Brain (organoid and tissue), 16 donors: ENCODE measurements at places on chromosomes 7 and 10.

- no peak for DNase-seq
These were observed 97.9 kb upstream of the STEAP1B start for GRCh38 chr7:22597844-22598243.

- no peak for DNase-seq
These were observed 30.9 kb upstream of the CREB5 start for GRCh38 chr7:28381466-28381865.

GRCh38 chr7:69981646-69982045 is 383.4 kb downstream of the AUTS2 start:
- no peak for DNase-seq

DNA sequence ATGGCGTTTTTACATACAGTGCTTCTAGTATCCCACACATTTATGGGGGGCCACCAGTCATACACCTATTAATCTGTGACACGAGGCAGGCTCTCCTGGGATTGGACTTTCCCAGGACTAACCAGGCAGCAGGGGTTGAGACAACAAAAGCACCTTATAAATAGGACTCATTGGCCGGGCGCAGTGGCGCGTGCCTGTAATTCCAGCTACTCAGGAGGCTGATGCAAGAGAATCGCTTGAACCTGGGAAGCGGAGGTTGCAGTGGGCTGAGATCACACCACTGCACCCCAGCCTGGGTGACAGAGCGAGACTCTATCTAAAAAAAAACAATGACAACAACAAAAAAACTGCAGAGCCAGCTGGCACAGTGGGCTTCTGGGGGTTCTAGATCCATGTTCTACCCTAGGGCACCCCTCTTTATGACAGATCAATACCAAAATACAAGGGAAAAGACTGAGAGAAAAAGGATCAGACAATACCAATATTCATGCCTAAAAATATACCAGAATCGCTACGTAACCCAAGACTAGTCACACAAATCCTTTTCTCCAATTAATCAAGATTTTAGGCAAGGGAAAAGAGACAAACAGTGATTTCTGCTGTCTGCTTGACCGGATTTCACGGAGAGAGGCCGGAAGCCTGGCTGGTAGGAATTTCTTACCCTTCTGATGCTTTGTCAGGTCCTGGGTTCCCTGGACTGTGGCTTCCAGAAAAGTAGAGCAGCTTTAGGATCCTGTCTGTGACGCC is 98.4 kb upstream of the CCNY start:
- DNase-seq, result no peak

- DNase-seq, result peak; percentile 47
These were observed 1.3 kb downstream of the CUL1 start for GRCh38 chr7:148699782-148700629.

DNA sequence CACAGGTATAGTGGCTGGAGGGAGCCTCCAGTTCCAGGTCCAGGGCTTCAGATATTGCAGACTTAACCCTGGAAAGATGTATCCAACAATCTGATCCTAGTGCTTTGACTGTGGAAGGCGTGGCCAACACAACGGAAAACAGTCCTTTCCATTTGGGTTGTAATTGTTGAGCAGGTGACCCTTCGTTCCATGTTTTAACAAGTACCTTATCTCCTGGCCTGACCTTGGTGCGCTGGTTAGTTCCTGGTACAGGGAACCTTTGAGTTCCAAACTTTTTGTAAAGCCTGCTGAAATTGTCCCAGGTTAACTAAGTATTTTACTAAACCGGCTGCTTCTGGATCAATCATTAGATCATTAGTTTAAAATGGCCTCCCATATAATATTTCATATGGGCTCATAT is 23.9 kb upstream of the GIMAP6 start:
- no peak for DNase-seq

GRCh38 chr7:158049271-158049670 is 538.4 kb downstream of the PTPRN2 start:
- DNase-seq, result no peak

DNA sequence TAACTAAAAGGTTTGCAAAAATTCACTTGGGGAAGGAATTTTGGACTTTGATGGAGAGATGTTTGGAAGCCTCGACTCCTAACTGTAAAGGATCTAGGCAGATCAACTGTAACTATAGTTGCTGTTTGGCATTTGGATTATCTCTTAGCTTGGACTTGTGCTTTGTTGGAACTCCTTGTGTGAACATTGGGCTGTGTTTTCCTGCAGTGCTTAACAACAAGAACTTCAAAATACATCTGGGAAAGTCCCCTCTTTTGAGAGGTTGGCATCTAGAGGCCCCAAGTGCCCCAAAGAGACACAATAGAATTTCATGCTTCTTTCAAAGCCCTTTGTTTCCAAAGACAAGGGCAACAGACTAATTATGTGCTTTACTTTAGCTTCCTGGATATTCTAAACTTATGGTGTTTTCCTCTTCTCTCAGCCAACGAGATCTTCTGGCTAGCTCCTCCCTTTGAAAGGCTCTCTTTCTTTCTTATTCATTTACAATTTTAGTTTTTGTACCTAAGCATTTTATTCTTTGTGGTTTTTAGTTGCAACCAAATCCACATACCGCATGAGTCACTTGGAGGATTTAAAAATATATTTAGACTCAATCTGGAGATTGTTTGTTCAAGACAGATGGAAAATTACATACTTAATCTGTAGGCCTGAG is 11.6 kb downstream of the ABCA13 start:
- no peak for DNase-seq

- DNase-seq, result no peak
These were observed 434.3 kb upstream of the AKR1E2 start for GRCh38 chr10:4391683-4392082.

GRCh38 chr7:82778021-82778420 is 334.4 kb upstream of the CACNA2D1 start:
- DNase-seq, result no peak

GRCh38 chr7:38318803-38319416 is 45.5 kb upstream of the TARP start:
- DNase-seq, result peak; percentile 53

DNA sequence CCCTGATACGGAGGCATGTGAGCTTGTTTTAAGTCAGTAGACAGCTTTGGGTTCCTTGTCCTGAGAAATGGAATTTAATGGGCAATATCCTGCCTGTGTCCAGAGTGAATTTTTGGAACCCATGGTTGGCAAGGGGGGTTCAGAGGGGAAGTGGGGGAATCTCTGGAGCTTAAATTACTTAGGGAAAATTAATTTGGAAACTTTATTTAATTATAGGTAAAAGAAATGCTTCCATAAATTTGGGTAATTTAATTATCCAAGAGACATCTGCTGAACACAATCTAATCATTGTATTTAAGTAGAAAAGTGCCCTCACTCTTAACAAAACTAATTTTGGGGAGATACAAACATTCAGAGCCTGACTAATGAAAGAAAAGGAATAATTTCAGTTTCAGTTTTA is 99.7 kb downstream of the PLXNA4 start:
- no peak for DNase-seq
